ENCODE measurements at places on chromosomes 4 and X.

- no peak for DNase-seq
Measured at GRCh38 chr4:102717448-102718092, 43.2 kb downstream of the MANBA start.

DNA sequence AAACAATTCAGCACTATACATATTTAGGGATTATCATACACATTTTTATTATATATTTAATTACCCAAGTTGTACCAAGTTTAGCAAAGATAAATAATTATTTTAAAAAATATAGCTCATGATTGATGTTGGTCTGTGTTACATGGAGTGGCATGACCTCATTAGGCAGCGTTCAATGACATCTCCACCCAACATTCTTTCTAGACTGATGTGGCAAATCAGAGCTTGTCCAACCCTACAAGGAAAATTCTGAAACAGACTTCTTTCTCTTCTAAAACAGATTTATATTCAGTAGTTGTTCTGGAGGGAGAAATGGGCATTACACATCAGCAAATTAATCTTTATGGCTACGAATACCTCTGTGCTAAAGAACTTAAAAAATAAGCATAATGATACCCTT is 189.7 kb downstream of the PDGFC start:
- DNase-seq, result no peak

DNA sequence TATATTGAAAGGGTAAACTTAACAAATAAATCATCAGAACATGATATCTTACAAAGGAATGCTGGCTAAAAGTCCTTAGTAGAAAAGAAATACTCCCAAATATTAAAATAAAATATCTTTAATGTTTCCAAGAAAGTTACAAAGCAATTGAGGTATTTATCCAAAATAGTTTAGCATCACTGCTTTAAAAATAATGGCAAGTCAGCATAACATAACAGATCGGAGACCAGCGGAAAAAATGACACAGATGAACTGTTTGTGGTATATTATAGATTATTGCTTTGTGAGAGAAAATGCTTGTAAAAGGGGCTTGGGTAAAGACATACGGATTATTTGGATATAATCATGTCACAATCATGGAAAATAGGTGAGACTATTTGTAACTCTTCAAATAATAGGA is 168.5 kb upstream of the TEX13C start:
- no peak for DNase-seq

DNA sequence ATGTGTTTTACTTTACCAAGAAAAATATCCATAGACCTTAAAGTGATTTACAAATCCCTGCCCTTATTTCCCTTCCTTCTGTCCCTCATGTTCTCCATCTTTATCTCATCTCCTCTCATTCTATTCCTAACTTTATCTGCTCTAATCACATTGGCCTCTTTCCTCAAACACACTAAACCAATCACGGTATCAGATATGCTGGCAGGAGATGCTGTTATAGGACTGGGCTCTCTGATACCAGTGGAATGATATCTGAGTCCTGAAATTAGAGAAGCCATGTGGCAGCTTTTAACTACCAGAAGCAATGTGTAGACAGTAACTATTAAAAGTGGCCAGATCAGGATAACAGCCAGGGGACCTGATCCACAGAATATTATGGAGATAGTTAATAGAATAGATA is 49.9 kb upstream of the GIMD1 start:
- DNase-seq, result no peak

DNA sequence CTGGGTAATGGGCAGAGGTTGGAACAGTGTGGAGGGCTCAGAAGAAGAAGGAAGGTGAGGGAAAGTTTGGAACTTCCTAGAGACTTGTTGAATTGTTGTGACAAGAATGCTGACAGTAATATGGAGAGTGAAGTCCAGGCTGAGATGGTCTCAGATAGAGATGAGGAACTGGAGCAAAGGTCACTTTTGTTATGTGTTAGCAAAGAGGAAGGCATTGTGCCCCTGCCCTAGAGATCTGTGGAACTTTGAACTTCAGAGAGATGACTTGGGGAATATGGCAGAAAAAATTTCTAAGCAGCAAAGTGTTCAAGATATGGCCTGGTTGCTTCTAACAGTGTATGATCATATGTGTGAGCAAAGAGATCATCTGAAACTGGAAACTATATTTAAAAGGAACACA is 37.9 kb upstream of the MSX1 start:
- no peak for DNase-seq

DNA sequence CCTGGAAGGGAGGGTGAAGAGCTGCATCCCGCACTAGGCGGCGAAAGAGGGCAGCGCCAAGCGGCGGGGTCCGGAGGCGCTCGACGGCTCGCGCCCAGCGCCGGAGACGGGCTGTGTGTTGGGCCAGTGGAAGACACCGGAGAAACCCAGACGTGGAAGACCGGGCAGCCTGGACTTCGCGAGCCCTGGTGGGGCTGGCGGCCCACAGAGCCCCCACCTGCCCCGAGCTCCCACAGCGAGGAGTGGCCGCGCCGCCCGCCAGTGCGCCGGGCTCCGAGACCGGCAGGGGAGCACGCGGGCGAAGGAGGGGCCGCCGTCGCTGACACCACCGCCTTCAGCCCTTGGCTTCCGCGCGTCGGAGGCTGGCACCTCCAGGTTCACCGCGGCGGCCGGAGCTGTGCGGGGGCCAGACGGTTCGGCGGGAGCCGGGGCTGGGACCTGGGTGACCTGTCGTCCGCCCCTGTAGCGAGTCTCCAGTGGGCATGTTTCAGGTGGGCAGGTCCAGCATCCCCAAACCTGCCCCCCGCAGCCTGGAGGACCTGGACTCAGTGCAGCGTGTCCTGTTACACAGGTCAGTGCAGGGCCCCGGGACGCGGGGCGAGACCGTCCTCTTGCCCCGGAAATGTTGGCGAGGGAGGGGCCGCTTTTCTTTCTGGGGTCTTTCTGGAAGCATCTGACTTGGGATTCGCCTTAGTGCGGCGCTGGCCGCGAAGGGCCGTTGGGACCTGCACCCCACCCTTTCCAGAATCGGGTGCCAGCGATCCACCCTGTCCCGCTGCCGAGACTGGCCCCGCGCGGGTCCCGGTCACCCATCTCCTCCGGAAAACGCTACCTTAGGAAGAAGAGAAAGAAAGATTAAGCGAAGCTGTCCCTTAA is 9.6 kb upstream of the INTU start:
- peak; percentile 69 for DNase-seq

GRCh38 chr4:2588259-2588658 is 51.8 kb downstream of the FAM193A start:
- no peak for DNase-seq

- DNase-seq, result no peak
Measured at GRCh38 chr4:74039315-74039763, 850 bp upstream of the CXCL3 start.

DNA sequence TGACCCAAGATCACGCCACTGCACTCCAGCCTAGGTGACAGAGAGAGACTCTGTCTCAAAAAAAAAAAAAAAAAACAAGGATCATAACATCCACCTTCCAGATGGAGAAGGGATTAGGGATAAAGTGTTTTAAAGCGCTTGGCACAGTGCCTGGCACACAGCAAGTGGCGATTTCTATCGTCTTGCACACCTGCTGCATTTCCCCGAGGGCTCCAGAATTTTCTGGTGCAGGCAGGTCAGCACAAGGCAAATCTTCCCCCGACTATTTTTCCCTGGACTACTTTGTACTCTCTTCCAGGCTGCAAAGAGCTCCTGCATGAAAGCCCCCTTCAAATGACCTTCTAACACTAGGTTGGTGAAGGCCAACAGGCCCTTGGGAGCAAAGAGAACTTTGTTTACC is 57.3 kb downstream of the APBB2 start:
- no peak for DNase-seq

DNA sequence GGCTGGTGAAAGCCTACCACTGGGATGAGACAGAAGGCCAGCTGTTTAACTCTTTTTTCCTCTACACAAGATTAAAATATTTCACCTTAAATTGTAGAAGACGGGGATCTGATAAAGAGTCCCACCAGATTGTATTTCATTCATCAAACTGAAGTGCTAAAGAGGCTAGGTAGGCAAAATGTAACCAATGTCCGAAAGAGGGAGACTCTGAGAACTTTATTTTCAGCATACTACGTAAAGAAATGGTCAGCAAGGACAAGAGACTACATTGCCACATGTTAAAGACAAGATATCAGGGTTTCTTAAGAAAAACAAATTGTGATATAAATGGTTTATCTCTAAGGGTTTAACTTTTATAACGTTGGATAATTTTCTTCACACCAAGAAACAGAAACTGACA is 71.6 kb upstream of the INPP4B start:
- DNase-seq, result no peak

DNA sequence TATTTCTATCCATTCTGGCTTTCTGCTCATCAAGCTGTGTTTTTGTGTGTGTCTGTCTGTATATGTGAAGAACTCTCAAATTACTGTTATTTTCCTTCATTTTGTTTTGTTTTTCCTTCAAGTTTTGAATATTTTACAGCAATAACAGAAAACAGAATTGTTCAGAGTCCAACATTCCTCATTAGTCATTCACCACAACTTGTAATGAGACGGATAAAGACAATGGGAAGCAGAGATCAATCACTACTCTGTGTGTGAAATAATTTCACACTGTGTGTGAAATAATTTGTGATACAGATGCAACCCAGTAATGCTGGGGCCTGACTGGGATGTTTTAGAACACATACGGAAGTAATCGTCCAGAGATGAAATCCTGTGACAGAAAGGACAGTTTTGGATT is 55.2 kb downstream of the HPGD start:
- no peak for DNase-seq

GRCh38 chr4:113483131-113483530 is 278.4 kb downstream of the CAMK2D start:
- DNase-seq, result no peak

DNA sequence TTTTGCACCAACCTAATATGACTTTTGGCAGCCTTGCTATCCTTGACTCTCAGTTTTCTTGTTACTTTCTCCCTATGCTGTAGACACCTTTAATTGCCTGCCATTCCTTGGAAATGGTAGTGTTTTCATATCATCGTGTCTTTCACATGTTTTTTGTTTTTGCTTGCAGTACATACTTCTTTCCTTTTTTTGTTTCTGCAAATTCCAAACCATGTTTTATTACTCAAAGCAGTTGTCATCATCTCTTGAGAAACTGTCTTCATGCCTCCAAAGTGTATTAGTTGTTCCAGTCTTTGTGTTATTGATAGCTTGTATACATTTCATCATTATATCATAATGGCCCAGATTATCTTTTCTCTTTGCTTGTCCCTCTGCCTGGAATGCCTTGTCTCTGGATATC is 57.1 kb downstream of the PDLIM5 start:
- DNase-seq, result no peak

- DNase-seq, result no peak
Measured at GRCh38 chrX:78456909-78457308, 129.5 kb upstream of the CYSLTR1 start.

DNA sequence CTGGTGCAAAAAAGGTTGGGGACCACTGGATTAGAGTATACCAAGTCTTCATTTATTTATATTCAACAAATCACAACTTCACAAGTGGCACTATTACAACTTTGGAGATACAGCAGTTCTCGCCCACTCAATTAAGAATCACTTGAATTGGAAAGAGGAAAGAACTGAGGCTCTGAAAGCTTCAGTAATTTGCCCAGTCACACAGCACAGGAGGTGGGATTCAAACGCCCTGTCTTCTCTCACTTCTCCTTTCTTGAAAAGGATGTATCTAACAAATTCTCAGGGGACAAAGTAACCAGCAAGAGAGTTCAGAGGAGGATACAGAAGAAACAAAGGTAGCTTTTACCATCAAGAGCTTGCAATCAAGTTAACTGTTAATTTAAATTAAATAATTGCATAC is 12.4 kb downstream of the SMIM14 start:
- DNase-seq, result no peak

DNA sequence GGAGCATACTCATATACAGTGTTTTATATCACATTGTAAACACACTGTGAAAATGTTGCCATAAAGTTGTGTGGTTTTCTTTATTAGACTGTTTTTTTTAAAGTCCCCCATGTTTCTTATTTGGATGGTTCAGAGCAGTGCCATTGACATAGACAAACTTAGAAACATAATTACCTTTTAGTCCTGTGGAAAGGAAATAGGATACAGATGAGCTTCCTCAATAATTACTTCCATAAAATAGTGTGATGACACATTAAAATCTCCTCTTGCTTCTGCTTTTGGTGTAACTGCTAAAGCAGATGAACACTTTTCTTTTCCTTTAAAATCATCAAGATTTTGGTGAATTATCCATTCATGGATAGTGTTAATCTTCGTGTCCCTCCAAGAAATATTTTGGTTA is 52.9 kb upstream of the LIMCH1 start:
- DNase-seq, result no peak

DNA sequence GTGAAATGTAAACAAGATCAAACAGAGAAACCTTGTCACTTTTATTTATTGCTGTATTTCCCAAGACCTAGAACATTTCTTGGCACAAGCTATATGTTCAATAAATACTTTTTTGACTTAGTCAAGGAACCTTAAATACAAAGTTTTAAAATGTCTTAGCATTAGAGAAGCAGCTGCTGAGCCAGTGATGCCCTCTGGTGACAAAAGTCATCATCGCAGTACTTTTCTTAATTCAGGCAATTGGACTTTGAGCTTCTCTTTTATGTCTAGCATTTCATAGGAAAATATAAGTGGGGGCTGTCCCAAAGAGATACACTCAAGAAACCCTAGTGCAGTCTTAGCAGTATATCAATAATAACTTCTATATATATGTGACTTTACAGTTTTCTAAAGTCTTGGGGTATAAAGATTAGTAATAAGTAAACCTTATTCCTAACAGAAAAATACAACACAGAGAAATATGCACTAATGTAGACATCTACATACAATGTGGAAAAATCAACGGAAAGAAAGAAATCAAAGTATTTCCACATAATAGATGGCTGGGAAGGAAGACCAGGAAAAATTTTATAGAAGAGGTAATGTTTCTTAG is 118.4 kb downstream of the DTHD1 start:
- DNase-seq, result no peak

DNA sequence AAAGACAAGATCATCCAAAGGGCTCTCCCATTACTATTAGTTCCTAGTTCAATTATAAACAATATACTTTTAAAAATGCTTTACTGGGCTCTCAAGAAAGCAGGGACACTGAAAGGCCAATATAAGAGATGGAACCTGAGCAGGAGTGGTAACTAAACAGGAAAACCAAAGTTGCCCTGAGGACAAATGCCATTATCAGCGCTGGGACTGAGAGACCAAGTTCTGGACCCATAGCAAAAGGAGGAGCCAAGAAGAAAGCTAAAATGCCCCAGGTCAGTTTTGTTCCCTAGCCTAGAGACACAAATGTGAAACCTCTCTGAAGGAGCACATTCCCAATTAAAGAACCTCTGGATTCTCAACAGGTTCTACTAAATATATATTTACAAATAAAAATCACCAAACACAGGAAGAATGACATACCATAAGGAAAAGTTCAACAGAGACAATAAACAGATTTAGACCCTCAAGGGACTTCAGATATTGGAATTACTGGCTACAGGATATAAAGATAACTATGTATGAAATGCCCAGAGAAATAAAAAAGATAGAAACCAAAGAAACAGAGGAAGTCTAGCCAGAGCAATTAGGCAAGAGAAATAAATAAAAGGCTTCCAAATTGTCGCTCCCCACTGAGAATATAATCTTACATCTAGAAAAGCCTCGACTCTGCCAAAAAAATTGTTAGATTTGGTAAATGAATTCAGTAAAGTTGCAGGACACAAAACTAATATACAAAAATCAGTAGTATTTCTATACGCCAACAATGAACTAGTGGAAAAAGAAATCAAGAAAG is 67.1 kb downstream of the KLHL8 start:
- DNase-seq, result no peak

All from femur (tissue), 1 donor.